ENCODE measurements at places on chromosomes 3 and 15. TPM values are rescaled to one million over a fixed set of nuclear protein-coding genes. Genes with fewer than 3 reads are reported as not detected.
A peak's percentile ranks its signal among the peaks of the same experiment; 100 is the strongest.

- DNase-seq: no peak
Observed at GRCh38 chr15:93253681-93254080, 164.7 kb upstream of the RGMA start.

- DNase-seq: no peak
Observed at GRCh38 chr15:91294795-91295194, 194.7 kb downstream of the SV2B start.

GRCh38 chr15:73684581-73685455 lies 635 bp downstream of the CD276 start:
- peak; percentile 31 for DNase-seq

SCG3 gene
- not detected for total RNA-seq

DNA sequence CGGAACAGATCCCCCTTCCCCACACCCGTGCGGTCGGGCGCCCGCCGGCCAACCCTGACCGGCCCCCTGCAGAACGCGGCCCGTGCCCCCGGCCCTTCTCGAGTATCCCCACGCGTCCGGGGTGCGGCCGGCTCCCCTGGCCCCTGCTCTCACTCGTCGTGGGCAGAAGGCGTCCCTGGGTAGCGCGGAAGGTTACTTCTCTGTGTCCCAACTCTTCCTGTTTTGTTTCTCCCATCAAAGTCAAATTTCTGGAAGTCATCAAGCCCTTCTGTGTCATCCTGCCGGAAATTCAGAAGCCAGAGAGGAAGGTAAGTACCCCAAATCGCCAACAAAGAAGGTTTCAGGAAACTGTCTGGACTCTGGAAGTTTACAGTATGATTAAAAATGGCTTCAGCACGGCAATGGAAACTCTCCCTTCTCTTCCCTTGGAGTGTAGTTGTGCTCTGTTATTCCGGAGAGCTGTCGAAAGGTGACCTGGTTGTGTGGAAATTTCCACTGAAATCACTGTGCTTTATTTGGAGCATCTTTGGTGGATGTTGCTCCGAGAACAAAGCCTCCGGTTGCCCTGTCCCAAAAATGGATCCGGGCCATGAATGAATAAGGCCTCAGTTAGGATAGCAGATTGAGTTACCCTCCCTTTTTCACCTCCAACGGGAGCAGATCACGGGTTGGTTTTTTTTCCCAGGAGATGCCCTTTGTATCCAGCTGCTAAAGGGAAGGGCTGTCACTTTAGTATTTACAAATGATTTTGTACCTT lies 536 bp downstream of the SEC61A1 start:
- DNase-seq: no peak

CORO2B gene
- not detected for total RNA-seq

NR1I2 gene
- not detected for total RNA-seq

Measured in Caki2 (cell line).